ENCODE measurements at places on chromosomes 11 and 22. TPM values are rescaled to one million over a fixed set of nuclear protein-coding genes. Genes with fewer than 3 reads are reported as not detected.

DNA sequence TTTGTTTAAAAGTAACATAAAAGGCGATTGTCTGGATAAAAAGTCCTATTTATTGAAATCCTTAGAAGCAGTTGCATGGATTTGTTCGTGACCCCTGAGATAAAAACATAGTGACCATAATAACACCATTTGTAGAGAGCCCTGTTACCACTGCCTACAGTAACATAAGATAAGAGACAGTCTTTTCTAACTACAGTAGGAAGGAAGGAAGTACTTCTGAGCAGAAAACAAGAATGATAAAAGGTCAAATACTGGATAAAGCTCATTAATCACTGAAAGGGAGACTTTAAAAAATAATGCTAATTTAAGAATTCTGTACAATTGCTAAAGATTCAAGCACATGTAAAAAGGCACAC, 47.1 kb upstream of the SOX6 start:
- DNase-seq = no peak

DNA sequence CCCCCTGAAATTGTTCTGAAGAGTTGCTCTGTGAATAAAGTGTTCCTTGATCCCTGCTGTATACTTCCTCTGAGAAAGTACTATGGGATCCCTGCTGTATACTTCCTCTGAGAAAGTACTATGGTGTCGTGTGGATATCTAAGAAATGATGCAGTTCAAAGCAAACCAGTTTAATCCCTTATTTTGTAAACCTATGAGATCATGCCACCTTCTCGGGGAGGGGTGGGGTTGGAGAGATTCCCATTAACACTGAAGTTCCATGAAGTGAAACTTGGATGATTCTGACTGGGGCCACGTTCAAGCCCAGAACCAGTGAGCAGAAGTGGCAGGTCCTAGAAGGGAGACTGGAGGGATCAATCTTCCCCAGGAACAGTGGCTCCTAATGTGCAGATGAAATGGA, 13.0 kb upstream of the TP53AIP1 start:
- no peak for DNase-seq

- DNase-seq = no peak
These were observed 62.1 kb downstream of the ADAMTS15 start for GRCh38 chr11:130510407-130511006.

GRCh38 chr11:16184588-16184987, 171.8 kb downstream of the SOX6 start:
- no peak for DNase-seq

Gene TRPT1
- 72.5 TPM for total RNA-seq

Gene MOGAT2
- not detected for total RNA-seq

DNA sequence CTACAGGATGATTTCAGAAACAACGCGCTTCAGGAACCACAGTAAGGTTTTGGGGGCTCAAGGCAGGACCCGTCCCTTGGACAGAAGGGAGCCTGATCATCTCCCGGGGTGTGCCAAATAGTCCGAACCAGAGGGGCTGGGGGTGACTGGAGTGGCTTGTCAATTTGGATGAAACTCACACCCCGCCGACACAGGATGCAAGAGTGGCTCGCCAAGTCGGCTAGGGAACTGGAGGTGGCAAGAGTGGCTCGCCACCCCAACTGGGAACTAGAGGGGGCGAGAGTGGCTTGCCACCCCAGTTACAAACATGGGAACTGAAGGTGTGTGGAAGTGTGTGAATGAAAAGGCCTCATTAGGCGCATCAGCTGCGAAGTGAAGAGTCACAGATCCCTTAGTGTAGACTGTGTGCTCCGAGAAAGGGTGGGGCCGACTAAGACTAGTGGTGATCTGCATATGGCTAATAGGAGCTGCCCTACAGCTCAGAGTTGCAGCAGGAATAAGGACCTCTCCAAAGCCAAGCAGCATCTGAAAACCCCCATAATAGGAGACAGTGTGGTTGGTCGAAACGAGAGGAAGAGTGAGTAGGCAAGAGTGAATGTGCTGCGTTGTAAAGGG, 26.6 kb upstream of the CPT1A start:
- DNase-seq = no peak

DNA sequence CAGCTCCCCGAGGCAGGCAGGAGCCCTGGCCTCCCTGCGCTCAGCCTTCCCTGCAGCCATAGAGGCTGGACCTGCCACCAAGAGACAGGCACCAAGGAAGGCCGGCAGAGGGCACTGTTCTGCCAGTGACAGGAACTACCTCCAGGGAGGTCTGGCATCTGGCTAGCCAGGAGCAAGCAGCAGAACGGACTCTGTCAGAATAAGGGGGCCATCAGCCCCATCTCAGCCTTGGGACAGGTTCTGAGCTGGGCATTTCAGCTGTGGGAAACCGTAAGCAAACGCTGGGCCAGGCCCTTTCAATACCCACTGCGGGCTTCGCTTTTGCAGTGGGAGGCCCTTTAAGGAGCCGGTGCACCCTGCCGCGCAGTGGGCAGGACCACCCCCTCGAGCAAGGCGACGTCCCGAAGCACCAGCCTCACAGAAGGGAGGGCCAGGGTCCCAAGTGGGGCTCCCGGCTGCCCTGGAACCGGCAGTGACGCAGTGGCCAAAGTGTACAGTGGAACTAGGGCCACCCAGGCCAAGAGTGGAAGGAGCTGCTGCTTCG, 18.2 kb downstream of the IFT27 start:
- DNase-seq = peak; percentile 54

- DNase-seq = no peak
These were observed 887 bp downstream of the TRPC6 start for GRCh38 chr11:101582989-101583250.

GRCh38 chr22:47573141-47573540, 810.7 kb downstream of the TBC1D22A start:
- DNase-seq = no peak

Gene SYCE3
- total RNA-seq = not detected

Gene UBE4A
- total RNA-seq = 48.5 TPM

GRCh38 chr11:117949062-117949461, 19.9 kb upstream of the TMPRSS13 start:
- no peak for DNase-seq

GRCh38 chr11:44657836-44658505, 68.8 kb upstream of the TSPAN18 start:
- DNase-seq = no peak

DNA sequence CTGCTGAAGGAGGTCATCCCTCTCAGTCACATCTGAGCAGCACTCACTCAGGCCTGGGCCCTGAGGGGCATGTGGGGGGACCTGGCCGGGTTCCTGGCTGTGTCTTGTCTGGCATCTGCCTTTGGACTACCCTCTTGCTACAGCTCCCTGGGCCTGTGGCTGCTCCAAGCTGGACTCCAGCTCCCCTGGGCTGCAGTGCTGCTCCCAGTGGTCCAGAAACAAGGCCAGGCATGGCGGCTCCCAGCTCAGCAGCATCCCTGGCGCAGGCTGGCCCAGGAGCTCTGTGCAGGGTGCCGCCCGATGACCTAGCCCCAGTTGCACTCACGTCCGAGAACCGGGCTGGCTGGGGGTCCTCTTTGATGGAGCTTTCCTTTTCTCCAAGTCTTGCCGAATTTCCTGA, 5.3 kb downstream of the CDPF1 start:
- DNase-seq = no peak

- peak; percentile 11 for DNase-seq
These were observed 603 bp upstream of the ZFTA start for GRCh38 chr11:63769042-63769713.

Gene HEPN1
- total RNA-seq = not detected

GRCh38 chr22:44137415-44137814, 43.3 kb upstream of the PARVG start:
- no peak for DNase-seq

Gene LRRC55
- total RNA-seq = not detected

Gene SCGB1C1
- not detected for total RNA-seq

DNA sequence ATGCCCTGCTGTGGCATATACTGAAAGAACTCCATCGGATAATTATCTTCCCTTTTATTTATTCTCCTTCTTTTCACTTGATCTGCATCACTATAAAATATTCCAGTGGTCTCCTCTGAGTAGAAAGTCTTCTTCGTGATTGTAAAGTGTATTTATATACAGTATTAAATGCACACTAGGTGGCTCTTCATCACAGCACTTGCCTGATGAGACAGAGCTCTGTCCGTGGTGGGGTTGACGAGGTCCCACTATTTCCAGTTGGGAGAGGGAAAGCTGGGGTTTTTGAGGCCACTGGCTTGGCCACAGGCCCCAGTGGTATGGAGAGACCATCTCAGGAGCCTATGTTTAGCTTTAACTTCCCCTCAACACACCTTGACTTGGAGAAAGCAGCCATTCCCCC, 31.6 kb upstream of the ZBTB16 start:
- DNase-seq = no peak

GRCh38 chr11:77188633-77189491, 60.8 kb downstream of the MYO7A start:
- no peak for DNase-seq

Gene FERMT3
- total RNA-seq = 18.4 TPM

DNA sequence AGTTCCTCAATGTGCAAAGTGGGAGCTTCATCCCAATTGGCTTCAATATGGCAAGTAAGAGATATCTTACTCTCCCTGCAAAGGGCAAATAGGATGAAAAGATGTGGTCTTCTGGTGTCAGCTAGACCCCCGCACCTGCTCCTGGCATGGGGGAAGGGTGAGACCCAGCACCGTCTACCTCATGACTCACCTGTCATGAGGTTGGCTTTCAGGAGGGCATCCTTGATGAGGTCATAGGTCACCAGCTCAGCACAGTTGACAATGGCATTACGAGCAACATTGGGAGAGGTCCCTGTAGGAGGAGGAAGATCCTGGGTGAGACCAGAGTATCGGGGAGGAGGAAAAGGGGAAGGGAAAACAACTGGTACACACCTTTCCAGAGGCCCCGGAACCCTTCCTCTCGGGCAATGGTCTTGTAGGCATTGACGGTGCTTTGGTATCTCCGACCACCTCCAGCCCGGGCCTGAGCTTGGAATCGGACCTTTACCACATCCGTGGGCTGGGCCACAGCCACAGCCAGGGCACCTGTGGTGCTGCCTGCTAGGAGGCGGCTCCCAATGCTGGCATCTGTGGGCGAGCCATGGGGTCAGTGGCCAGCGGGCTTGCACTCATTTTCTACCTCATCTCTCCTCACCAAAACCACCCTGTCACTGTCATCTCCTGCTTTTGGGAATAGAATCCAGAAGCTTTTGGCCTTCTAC, 6.0 kb downstream of the UCP2 start:
- DNase-seq = no peak

Gene TYR
- not detected for total RNA-seq

Gene SEC14L2
- total RNA-seq = 34.8 TPM

- DNase-seq = peak; percentile 87
These were observed 26.8 kb upstream of the RAG1 start for GRCh38 chr11:36540998-36541397.
